ENCODE measurements at places on chromosomes 13 and 19.

DNA sequence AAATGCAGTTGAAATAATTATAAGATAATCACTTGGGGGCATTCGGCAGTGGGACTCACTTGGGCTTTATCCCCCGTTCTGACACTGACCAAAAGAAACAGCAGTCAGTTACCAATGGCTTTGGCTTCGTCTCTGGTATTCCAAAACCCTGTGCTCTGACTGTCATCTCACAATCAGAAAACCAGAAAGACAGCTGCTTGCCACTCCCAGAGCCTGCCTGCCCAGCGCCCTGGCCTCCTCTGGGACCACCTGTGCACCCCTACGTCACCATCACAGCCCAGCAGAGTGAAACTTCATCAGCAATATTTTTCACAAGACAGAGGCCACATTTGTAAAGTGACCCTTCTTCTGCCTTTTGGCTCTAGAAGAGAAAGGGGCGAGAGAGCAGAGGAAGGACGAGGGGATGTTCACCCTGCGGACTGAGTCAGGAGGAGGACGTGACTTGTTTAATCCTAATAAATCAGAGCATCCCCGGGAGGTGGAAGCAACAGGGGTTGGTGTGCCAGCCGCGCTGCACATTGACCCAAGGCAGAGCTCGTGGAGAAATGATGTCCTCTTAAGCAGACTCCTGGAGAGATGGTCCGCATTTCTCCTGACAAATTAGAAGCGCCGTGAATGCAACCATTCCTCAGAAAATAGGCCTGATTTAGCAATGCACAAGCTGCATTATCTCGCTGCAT lies 397.8 kb upstream of the ZNF507 start:
- no peak for DNase-seq

DNA sequence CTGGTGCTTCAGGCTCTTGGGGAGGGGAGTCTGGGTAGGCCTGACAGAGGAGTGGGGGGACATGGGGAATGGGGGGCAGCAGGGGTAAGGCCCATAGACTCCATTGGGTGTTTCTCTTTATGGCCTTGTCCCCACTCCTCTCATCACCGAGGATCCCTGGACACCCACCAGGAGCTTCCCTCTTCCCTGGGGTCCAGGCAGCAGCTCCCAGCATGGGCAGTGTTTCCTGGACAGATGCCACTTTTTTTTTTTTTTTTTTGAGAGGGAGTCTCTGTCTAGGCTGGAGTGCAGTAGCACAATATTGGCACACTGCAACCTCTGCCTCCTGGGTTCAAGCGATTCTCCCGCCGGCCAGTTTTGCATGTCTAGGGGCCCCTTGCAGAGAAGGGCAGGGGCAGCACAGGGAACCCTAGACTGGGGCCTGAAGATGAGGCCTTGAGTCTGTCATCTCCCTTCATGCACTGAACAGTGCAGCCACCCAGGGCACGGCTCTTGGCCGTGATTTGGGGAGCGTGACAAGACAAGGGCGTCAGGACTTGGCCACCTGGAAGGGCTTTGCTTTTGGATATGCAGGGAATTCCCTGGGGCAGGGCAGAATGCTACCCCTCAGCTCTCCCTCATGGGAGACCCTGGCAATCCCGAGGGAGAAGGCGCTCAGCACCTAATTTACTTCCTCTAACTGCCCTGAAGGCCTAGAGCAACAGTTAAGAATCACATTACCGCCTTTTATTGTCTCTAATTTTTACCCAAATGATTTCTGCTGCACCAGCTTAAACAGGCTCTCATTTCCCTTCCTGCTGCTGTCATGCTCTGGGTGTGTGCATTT lies 213.9 kb upstream of the ZNF536 start:
- DNase-seq, result no peak

- DNase-seq, result peak; percentile 82
These were observed 911 bp downstream of the ENOX1 start for GRCh38 chr13:43785650-43786471.

GRCh38 chr19:46546194-46546896 lies 50.7 kb upstream of the PNMA8B start:
- peak; percentile 60 for DNase-seq

- no peak for DNase-seq
These were observed 18.8 kb upstream of the TNFRSF19 start for GRCh38 chr13:23551213-23552008.

GRCh38 chr19:5641171-5641570 lies 18.3 kb downstream of the SAFB start:
- no peak for DNase-seq

DNA sequence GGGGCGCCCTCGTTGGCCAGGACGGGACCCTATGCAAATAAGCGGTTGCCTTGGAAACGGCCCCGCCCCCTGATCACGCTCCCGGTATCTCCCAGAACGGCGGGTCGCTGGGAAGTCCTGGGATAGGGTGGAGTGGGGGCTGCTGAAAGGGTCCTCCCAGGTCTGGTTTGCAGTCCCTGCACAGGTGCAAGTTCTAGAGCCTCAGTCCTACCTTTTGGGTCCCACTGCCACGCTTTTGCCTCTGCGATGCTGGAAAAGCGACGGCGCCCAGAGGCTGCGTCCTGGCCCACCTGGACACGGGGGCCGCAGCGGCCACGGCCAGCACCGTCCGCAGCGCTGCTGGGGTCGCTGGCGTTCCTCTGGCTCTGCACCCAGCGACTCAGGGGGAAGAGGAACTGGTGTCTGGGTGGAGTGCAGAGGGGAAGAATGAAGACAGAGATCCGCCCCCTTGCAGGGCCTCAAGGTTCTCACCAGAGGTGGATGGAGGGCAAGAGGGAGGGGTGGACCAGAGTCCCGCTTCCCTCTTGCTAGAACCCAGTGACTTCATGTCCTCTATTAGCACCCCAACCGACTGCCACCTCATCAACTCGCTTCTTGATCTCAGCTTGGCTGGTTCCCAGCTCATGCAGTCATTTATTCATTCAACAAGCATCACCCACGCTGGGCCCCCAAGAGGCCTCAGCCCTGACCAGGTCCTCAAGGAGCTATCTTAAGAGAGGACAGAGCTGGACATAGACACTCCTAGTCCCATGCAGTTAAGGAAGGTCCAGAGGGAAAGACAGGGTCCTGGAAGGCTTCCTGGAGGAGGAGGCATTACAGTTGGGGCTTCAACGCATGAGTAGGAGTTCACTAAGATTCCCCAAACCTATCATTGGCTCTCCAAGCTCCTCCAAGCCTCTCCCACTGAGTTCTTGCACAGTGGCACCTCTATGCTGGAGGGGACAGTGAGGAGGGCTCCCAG lies at the start of gene LRRC25:
Gene LRRC25 (minus strand): TSS at position 381 of the 961 bp plus-strand sequence. CDS start 659 bp downstream, outside the sequence.
- no peak for DNase-seq

DNA sequence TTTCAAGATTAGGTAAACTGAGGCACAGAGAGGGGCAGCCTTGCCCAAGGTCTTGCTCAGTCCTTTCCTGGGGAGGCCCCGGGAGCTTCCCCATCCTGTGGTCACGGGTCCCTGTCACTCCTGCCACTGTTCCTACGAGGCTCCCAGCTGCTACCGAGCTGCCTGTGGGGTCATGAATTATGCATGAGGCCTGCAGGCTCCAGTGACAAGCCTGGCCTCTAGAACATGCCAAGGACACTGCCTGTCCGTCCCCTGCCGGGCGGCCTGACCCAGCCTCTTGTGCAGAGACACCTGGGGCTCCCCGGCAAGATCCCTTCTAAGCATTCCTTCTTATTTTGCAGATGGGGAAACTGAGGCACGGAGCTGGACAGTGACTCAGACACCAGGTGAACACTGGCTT lies 2.7 kb downstream of the FCHO1 start:
- DNase-seq, result no peak

DNA sequence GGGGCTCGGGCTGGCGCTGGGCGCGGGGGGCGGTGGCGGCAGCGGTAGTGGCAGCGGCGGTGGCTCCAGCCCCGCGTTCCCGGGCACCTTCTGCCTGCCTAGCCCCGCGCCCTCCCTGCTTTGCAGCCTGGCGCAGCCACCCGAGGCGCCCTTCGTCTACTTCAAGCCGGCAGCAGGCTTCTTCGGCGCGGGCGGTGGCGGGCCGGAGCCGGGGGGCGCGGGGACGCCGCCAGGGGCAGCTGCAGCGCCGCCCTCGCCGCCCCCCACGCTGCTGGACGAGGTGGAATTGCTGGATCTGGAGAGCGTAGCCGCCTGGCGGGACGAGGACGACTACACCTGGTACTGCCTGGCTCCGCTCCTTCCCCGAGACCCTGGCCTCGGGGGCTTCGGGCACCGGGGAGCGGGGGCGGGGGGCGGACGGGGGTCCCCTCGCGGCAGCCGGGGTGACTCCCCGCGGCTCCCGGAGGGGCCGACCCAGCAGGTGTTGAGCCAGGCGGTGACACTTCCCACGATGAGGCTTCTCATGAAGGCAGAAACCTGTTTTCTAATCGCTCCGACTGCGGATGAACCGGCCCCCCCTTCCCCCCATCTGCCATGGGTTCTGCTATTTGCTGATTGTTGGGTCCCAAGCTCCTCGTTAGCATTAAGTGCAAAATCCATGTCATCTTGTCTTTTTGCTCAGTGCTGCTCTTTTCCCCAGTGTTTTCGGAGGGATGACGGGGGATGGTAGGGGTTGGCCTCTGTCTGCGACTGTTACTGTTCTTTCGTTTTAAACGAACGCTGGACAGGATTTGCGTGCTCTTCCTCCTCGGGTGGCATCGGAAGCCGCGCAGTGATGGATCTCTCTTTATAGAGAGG lies 943 bp downstream of the SLAIN1 start:
- no peak for DNase-seq

- no peak for DNase-seq
These were observed 569 bp downstream of the USHBP1 start for GRCh38 chr19:17263712-17264640.

GRCh38 chr13:113034451-113035212 lies 65.6 kb downstream of the MCF2L start:
- peak; percentile 70 for DNase-seq

GRCh38 chr19:12946731-12947496 lies 1.3 kb downstream of the RAD23A start:
- no peak for DNase-seq

GRCh38 chr13:74299721-74300120 lies 165.5 kb upstream of the KLF12 start:
- no peak for DNase-seq

- DNase-seq, result no peak
These were observed 21.4 kb upstream of the FRY start for GRCh38 chr13:32010136-32010535.

GRCh38 chr13:31018511-31018910 lies 86.1 kb downstream of the TEX26 start:
- DNase-seq, result no peak

DNA sequence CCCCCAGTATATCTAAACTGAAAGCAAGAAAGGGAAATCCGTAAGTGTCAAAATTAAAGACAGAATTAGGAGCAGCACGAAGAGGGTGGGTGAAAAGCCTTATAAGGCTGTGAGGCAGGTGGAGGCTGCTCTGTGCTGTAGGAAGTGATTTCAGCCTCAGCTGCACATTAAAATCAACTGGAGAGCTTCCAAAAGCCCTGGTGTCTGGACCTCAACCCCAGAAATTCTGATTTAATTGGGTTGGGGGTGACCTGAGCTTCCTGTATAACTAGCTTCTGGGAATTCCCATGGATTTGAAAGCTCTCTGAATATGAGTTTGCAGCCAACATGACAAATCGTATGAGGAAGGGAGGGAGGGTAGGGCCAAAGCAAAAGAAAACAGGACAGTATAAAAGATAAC lies 242.4 kb upstream of the TMTC4 start:
- no peak for DNase-seq

GRCh38 chr13:110298505-110299282 lies 8.3 kb downstream of the COL4A1 start:
- peak; percentile 60 for DNase-seq
